ENCODE measurements at places on chromosomes 13 and 19.

- DNase-seq = peak; percentile 15
Observed at GRCh38 chr19:28864024-28864503, 348.9 kb downstream of the UQCRFS1 start.

DNA sequence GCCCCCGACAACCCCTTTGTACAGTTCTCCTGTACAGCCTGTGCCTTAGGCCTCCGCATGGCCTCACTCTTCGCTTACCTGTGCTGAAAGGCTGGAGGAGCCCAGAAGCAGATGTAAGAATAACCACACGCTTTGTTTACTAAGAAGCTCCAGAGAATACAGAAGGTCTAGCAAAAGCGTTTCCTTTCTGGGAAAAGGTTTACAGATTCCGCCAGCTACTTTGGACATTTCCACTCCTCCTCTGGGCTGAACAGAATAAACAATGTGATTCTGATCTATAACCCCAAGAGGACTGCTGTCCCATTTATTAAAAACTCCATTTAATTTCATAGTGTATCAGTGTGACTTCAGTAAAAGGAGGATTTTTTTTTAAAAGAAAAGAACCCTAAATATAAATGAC is 339.2 kb downstream of the DNAJC15 start:
- DNase-seq = no peak

GRCh38 chr13:97231829-97232196 is 9.7 kb downstream of the MBNL2 start:
- no peak for DNase-seq

DNA sequence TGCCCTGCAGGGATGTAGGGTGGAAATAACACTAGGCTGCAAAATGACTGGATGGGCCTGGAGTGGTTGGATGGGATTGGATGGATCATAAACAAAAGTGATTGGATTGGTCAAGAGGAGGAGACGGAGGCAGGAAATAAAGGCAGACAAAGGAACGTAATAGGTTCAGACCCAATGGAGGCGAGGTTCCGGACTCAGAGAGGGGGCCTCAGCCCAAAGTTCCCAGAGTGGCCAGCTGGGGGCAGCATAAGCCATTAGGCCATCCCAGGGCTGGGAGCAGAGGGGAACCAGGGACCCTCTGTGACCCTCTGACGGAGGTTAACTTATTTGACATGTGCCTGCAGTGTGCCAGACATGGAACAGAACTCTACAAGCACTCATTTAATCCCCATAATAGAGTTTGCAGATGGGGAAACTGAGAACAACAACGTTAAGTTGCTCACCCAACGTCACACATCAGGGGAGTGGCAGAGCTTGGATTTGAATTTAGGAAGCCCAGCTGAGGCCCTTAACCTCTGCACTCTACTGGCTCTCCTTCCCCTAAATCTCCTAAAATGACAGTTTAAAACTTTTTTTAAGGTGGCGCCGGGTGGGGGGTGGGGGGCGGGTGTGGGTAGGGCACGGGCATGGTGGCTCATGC is 15.3 kb upstream of the MAP1S start:
- peak; percentile 44 for DNase-seq

DNA sequence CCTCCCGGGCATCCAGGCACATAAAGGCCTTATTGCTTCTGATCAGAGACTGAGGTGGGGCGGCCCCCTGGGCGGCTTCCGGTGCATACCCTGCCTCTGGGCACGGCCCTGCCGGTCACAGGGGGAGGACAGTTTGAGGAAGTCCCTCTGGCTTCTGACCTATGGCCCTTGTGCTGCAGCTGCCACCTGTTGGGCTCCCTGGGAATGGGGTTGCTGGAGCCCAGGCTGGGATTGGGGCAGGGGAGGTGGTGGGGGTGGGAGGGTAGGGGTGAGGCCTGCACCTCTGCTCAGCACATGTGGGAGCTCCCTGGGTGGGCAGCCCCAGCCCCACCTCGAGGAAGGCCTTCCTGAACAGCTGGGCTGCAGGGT is 10.7 kb downstream of the ANO8 start:
- no peak for DNase-seq

- DNase-seq = no peak
Observed at GRCh38 chr19:19459073-19459472, 53.6 kb downstream of the GATAD2A start.

GRCh38 chr13:99969919-99970650 is 1.5 kb downstream of the ZIC5 start:
- DNase-seq = peak; percentile 84

GRCh38 chr13:109790086-109790485 is 3.7 kb upstream of the IRS2 start:
- DNase-seq = no peak

DNA sequence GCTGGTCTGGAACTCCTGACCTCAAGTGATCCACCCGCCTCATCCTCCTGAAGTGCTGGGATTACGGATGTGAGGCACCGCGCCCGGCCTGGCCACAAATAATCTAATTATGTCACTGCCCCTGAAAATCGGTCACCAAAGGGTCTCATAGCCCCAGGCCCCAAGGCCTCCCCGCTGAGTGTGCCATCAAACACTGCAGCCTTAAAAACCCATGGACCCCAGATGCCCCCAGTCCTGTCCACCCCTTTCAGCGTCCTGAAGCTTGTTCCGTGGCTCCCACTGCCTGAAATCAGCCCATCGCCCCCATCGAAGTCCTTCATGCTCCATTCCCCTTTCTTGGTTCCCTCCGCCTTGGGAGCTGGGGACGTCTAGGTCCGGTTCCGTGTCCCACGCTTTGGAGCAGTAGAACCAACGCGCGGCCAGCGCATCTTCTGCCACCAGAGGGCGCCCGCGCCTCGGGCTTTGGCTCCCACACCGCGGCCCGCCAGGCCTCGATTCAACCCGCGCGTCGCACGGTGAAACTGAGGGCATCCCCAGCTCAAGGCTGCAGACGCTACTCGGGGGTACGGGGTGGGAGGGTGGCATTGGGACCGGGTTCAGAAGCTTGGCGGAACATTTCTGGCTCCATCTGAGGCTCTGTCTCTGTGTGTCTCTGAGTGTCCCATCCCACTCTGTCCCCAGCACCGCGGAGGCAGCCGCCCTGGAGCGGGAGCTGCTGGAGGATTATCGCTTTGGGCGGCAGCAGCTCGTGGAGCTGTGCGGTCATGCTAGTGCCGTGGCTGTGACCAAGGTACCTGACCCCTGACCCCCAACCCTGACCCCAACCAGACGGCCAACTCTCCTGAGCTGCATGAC is 3.5 kb downstream of the YJEFN3 start:
- DNase-seq = peak; percentile 30

- no peak for DNase-seq
Observed at GRCh38 chr13:101570410-101570809, 117.9 kb downstream of the ITGBL1 start.

DNA sequence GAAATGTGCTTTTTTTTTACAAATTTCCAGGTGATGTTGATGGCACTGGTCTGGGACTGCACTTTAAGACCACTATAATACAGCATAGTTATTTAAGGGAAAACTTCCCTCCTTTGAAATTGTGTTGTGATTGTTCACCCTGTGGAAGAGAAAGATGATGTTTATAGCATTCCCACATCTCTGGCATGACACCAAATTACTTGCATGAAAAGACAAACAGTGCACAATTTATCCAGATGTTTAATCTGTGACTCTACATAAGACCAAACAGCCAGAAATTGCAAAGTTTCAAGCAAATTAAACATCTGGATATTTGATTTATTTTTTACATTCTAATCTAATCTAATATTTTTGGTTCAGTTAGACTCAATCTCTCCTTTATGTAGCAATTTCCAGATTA is 51.6 kb downstream of the UFM1 start:
- DNase-seq = no peak

DNA sequence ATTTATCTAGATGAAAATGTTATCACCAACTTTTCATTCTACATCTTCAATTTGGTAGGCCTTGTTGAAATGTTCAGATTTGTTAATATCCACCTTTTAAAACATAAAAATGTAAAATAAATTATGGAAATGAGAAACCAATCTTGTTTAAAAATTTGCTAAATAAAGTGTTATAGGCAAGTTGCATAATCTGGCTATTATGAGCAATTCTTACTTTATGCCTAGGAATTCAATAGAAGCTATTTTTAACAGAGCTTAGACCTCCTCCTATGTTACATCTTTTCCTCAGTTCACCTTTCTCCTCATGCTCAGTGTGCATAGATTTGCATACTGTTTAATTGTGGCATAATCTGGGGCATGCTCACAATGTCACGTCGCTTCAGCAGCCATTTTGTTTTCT is 87.9 kb upstream of the POSTN start:
- DNase-seq = no peak

DNA sequence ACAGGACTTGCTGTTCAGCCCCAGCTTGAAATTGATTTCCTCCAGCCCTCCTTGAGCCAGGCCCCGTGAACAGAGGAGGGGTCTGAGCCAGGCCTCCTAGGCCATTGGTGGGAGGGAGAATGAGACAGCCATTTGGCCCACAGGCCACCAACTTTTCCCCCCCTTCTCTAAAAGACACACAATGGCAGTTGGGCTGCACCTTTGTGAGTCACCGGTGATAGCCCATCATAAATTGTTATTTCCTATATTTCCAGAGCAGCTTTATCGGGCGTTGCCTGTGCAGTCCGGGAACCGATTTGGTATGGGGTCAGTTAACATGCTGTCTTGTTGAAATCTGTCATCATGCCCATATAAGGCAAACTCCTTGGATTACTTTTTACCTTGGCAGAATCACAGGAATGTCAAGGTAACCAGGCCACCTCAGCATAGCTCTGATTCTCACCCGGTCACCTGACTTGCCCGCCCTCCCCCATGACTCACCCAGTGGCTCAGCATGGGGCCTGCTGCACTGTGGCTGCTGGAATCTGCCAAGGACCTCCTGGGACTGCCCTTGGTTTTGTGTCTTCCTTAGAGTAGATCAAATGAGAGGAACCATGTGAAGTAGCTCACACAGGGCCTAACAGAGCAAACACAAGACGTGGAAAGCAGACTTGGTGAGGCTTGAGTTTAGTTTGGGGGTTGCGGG is 36.1 kb downstream of the ACTN4 start:
- no peak for DNase-seq

- DNase-seq = no peak
Observed at GRCh38 chr13:79360095-79360494, 46.0 kb downstream of the RBM26 start.

GRCh38 chr13:99008577-99008976 is 30.7 kb upstream of the DOCK9 start:
- DNase-seq = no peak

DNA sequence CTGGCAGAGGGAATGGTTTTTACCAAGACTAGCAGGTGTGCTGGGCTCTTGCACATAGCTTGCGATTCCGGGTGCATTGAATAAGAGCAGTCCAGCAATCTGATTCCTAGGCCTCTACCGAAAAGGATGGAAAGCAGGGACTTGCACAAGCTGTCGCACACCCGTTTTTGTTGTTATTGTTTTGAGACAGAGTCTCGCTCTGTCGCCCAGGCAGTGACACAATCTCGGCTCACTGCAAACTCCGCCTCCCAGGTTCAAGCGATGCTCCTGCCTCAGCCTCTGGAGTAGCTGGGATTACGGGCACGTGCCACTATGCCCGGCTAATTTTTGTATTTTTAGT is 5.5 kb downstream of the EBI3 start:
- no peak for DNase-seq

DNA sequence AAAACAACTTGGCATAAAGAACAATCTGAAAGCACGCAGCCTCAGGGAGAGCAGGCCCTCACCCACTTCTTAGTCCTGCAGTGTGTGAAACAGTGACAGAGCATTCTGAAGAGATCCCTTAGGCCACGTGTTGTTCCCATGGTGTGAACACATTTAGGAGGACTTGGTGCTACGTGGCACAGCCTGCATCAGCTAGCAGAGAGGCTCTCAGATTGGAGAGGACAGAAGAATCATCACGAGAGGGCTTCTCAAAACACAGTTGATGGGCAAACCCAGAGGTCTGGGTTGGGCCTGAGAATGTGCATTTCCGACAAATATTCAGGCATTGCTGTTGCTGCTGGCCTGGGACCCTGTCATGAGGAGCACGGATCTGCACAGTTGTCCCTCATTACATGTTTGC is 26.1 kb upstream of the TFDP1 start:
- DNase-seq = no peak

- DNase-seq = no peak
Observed at GRCh38 chr13:36783890-36784289, 35.1 kb upstream of the RFXAP start.

- no peak for DNase-seq
Observed at GRCh38 chr13:98456413-98456845, 120.5 kb downstream of the STK24 start.

GRCh38 chr19:41774515-41774980 is 19.2 kb downstream of the CEACAM6 start:
- no peak for DNase-seq

- no peak for DNase-seq
Observed at GRCh38 chr13:41991936-41992335, 31.0 kb upstream of the VWA8 start.

- DNase-seq = no peak
Observed at GRCh38 chr19:41518141-41518540, 57.8 kb upstream of the CEACAM21 start.

GRCh38 chr13:20415306-20415679 is 110.4 kb downstream of the CRYL1 start:
- no peak for DNase-seq

DNA sequence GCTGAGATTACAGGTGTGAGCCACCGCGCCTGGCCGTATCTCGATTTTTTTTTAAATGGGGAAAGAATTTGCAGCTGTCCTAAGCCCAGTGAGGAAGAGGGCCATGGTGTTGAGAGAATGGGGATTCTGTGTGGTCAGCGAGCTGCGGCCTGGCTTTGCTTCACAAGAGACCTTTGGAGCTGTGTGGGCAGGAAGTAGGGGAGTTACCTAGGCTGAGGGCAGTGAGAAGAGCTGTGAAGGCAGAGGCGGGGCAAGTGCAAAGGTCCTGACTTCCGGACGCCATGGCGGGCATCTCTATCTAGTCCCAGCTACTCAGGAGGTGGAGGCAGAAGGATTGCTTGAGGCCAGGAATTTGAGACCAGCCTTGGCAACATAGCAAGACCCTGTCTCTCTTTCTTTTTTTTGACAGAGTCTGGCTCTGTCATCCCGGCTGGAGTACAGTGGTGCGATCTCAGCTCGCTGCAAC is 4.9 kb downstream of the AP2A1 start:
- DNase-seq = no peak

DNA sequence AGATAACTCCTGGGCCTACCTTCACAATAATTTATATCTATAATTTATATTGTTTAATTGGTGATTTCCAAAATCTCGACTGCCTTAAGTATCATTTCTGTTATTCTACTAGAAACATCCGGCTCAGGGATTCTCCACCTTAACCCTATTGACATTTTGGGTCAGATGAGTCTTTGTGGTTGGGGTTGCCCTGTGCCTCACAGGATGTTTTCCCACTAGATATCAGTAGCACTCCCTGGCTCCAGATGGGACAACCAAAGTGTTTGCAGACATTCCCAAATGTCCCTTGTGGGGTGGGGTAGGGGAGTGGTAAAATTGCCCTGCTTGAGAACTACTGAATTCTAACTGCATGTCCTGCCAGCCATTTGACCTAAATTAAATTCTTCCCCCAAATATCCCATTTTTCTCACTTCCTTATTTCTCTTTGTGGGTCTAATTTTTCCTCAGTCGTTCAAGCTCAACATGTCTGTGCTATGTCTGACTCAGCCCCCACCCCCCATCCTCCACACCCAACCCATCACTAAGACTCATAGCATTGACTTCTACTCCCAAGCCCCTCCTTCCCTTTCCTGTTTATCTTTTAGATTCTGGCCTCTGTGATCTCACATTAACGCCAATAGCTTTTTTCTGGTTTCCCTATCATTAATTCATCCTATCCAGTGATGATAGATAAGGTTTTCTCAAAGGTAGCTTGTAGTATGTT is 545.1 kb downstream of the EFNB2 start:
- DNase-seq = no peak

Data from NCI-H1092 (cell line).